ENCODE measurements at places on chromosomes 7 and 10.

GRCh38 chr7:159116581-159117339, 27.9 kb downstream of the VIPR2 start:
- DNase-seq, result no peak

GRCh38 chr7:37315772-37316715, 132.6 kb downstream of the ELMO1 start:
- DNase-seq, result no peak

DNA sequence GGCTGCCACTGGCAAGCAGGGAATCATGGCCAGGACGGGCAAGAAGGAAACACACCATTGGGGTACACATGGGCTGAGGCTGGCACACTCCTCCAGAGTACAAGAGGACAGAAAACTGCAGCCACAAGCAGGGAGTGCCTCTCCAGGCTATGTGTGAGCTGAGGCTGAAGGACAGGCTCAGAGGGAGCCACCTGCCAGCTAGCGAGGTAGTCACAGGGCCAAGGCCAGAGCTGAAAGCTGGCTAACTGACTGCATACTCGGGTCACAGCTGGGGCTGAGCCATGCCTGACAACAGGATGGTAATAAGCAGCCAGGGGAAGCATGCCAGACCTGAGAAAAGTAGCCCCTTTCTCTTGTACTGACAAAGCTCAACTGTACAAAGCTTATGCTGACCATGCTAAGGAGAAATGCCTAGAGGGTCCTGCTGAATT, 52.0 kb downstream of the KIF5B start:
- DNase-seq, result no peak

- no peak for DNase-seq
These were observed 50.0 kb downstream of the TACR2 start for GRCh38 chr10:69366738-69367137.

- DNase-seq, result no peak
These were observed 302.9 kb upstream of the ZMIZ1 start for GRCh38 chr10:78765726-78766335.
